Gastrocnemius medialis (tissue), 4 donors: ENCODE measurements at places on chromosomes 4 and X.

DNA sequence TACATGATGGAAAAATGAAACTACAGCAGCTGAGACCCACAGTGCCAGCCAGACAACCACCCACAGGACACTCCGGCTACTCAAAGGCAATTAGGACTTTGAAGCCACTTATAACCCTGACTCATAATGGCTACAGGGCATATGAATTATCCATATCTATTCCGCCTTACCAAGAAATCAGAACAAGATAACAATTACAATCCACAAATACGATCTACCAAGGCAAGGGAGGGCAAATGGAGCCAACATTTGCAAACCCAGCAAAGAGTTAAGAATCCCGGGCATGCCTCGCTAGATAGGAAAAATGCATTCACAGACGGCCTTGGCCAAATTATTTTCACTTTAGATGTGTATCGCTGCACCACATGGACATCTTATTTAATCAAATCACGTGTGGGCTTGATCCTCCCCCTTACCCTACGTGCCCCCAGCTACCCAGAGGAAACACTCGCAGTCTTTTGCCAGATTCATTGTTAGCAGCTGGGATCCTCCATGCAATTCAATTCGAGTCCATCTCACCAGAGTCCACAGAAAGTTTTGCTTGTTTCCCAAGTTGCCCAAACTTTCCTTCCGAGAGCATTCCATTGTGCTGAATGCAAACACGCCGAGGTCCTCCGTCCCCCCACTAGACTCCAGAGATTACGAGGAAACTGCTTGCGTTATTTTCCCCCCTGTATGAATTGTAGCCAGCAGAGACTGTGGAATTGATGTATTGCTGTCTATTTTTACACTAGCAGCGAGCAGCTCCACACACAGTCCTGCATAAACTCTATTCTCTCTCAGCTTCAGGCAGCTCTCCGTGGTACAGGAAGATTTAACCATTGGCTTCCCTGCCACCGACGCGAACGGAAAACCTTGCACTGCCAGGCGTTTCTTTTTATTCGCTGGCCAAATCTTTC, 1.2 kb downstream of the PPARGC1A start:
- peak; percentile 74 for DNase-seq

DNA sequence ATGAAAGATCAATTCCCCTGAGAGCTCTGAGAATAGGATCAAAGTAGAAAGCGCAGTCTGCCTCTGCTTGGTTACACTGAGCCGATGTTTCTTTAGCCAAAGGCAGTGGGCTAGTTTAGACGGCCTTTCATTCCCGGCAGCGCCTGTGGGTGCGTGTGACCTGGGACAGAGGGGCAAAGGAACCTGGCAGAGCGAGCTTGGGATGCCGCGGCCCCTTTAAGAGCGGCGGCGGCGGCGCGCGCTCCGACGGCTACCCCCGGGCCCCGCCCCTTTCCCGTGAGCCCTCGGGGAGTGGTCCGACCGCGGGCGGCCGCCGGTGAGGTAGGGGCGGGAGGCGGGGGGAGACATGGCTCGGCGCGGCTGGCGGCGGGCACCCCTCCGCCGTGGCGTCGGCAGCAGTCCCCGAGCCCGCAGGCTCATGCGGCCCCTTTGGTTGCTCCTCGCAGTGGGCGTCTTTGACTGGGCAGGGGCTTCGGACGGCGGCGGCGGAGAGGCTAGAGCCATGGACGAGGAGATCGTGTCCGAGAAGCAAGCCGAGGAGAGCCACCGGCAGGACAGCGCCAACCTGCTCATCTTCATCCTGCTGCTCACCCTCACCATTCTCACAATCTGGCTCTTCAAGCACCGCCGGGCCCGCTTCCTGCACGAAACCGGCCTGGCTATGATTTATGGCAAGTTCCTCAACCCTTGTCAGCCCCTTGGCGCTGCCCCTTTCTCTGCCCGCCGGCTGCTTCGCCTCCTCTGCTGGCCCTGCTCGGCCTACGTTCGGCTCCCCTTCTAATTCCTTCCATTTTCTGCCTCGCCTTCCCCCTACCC, at the start of gene SLC9A6:
SLC9A6 (plus strand) TSS at position 279 of the 816 bp plus-strand sequence; CDS start at position 503, 224 bp downstream.
- peak; percentile 45 for DNase-seq

DNA sequence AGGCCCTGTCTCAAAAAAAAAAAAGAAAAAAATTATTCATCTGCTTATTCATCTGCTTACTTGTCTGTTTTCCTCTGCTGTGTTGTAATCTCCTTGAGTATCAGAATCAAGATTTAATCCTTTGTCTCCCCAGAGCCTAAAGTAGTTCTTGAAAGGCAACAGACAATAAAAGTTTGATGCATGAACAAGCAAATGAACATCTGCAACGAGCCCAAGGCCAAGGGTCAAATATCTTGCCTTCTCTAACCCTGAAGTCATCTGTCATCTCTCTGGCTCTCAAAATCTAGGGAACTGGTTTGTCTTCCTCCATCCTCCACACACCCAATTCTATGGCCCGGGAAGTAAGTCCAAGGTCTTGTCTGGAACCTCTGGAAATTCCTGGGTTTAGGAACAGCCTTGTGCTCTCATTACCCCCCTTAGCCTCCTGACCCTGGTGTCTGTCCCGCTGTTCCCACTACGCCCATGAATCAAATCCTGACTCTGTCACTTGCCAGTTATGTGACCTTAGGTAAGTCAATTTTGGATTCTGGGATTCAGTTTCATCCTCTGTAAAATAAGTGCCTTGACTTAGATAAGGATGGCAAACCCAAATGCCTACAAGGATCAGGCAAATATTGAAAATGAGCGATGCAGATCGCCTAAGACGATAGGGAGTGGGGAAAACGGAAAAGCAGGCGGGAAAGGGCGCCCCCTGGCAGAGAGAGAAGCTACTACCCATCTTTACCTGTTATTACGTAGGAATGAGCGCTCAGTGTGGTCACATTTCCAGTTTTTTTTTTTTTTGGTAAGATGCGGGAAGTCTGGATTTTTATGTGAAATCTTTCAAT, 102.7 kb upstream of the DHX15 start:
- DNase-seq, result no peak

DNA sequence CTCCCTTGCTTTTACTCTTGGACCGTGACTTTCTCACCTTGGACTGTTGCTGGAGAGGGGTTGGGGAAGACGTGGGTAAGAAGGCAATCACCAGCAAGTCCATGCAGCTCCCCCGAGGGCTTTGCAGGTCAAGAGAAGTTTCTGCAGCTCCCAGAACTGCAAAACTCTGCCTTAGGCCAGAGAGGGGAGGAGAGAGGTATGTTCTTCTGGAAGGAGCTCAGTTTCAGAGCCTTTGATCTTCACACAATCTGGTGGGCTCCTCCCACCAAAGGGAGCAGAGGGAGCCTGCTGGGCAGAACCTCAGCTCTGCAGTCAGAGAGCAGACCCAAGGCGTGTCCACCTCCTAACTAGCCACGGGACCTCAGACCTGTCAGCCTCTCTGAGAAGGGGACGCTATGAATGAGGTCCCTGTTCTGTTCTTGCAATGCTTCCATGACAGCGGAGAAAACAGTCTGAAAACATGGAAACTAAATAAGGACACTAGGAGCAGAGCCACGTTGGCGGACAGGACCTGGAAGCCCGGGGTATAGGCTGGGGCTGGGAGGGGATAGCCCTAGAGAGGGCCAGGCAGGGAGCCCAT, 92.8 kb downstream of the EVC2 start:
- DNase-seq, result no peak

- DNase-seq, result no peak
Measured at GRCh38 chrX:141619336-141619735, 29.8 kb downstream of the SPANXA2 start.

- DNase-seq, result no peak
Measured at GRCh38 chr4:2788532-2789103, 4.3 kb upstream of the SH3BP2 start.

DNA sequence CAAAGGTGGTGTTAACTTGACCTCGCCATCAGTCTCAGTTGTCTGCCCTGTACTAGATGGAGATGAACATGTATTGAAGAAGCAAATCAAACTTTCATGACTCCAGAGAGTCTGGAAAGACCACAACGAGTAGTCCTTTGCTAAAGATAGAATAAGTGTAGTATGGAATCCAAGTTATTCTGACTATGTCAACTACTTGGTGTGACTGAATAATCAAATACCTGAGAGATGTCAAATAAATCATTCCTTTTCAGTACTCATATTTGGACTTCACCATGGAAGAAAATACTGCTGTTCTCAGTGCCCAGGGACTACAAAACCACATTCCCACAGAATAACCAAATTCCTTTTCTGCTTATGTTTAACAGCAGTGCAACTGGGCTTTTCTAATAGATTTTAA, 161.2 kb upstream of the SPRY1 start:
- no peak for DNase-seq

DNA sequence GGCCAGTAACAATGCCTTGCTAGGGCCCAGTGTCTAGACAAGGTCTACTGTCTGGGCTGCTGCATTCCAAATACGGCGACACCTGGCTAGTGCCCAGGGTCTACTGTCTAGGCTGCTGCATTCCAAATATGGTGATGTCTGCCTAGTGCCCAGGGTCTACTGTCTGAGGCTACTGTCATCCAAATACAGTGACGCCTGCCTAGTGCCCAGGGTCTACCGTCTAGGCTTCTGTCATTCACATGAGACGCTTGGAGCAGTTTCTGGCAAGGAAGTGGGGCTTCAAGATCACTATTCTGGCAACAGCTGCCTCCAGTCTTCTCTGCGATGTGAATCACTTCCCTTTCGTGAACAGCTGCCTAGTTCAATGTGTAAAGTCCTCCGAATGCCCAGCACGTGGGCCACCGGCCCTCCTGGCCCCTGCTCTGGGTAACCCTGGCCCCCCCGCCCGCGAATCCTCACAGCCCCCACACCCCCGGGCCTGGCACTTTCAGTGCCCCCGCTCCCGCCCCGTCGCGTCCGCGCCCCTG, 12.7 kb downstream of the ACOX3 start:
- no peak for DNase-seq

DNA sequence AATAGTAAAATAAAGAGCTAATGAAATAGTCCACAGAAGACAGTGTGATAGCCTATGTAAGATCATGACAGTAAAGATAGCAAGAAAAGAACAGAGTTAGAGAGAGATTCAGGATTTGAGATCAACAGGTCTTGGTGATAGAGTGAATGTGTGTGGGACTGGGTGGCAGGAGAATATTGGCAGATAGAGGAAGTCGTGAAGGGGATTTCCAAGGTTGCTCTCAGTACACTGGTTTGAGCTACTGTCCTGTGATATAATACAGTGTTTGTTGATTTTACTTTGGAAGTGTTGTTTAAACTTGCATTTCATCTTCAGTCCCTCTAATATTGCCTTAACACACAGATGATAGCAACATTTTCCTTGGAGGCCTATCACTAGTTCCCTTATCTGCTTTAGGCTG, 44.1 kb downstream of the DTHD1 start:
- no peak for DNase-seq

DNA sequence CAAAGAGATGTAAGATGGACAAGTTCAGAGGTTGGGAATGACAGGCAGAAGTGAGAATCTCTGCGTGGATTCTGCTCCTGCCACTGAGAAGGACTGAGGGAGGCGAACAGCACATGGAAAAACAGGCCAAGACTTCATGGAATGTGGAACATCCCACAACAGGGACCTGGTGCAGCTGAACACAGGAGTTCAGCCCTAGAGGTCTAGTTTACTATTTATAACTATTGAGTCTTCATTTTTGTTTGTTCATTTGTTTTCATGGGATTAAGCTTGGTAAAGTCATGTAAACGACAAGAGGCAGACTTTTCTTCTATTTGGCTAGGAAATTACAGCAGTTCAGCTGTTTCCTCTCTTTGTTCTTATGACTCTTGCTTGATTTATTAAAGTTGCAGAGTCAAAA, 234.5 kb downstream of the MAML3 start:
- DNase-seq, result no peak

DNA sequence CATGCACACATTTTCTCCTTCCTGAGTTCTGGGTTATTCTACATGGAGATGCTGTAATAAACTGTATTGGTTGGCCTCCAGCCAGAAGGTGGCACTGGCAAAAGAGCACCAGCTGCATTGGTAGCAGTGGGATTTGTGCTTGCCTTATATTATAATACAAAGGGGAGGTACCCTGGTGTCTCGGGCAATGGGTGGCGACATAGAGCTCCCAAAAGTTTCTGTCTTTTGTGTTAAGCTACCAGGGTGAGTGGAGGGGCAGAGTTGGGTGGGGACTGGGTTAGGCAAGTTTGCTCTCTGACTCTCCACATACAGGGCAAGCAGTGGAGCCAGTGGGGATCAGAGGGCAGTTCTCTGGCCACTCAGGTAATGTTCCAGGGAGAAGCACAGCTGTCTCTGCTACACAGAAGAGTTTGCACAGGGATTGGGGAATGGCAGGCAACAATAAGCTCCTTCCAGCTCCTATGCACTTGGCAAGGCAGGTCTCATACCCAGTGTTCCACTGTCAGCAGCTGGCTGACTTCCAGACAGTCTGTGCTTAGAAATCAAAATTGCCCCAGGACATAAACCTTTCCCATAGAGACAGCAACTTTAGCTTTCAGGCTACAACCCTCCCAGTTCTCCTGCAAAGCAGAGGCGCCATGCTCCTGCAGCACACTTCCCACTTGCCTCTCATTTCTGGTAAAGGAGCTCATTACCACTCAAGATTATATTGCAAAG, 463.9 kb upstream of the PCDH7 start:
- no peak for DNase-seq

GRCh38 chrX:43677993-43678392, 21.9 kb downstream of the MAOA start:
- DNase-seq, result no peak

DNA sequence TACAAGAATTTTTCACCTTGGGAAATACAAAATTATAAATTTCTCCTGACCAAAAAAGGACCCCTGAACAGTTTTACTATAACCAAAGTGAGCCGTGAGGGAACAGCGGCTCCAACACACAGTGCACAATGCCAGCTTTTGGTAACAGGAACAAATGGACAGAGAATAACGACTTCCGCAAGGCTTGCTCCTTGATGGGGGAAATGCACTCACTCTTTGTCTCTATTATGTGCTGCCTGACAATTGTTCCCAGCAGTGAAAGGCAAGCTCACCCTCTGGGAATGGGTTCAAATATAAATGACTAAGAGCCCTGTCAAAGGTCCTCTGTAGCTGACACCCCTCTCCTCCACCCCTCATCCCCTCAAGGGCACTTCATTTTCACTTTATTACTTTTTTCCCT, 325.8 kb upstream of the GALNT7 start:
- DNase-seq, result no peak

GRCh38 chr4:139828966-139829664, 163.5 kb downstream of the MGST2 start:
- DNase-seq, result no peak

GRCh38 chr4:124203613-124204238, 508.8 kb downstream of the ANKRD50 start:
- DNase-seq, result no peak

DNA sequence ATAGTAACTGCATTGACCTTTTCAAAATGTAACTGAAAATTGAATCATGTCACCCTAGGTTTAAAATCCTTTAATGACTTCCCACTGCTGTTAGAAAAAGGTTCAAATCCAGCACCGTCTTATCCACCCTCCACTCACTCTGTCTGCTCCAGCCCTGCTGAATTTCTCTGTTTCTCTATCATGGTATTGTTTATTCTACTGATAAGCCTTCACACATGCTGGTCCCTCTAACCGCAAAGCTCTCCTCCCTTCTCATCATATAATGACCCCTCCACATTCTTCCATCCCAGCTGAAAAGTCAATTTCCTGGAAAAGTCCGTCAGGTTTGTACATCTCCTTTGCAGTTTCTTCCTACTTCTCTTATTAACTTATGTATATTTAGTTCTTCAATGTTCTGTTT, 389.2 kb upstream of the F9 start:
- no peak for DNase-seq

GRCh38 chr4:88297212-88297516, 12.8 kb upstream of the PPM1K start:
- no peak for DNase-seq
